Heart right ventricle (tissue), 16 donors: ENCODE measurements at places on chromosomes 3 and 15.

DNA sequence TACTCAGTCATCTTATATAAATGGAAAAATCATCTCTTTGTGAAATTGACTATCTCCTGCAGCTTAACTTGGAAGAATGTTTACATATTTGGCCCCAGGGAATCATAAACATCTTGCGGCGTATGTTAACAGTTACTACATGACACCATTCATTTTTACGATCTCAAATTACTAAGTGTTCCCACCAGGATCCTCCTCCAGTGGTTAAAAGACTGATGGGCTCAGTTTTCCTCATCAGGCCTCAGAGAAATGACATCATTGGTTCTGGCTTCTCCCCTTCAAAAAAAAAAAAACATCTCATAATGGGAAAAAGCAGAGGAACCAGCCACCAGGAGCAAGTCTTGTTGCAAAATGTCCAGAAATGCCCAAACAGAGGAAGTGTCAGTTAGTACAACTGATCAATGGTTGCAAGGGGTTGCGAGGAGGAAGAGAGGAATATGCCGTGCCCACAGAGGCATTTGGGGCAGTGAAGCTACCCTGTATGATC is 70.5 kb upstream of the LIPC start:
- no peaks in the 10 kb centered on the region for H3K27me3 ChIP-seq
- H3K4me1 ChIP-seq, result peaks cover 11% of the 10 kb centered on the region
- H3K36me3 ChIP-seq, result no peaks in the 10 kb centered on the region
- no peak for DNase-seq
- H3K27ac ChIP-seq, result no peak overlapping the region
- no peak overlapping the region for H3K4me3 ChIP-seq

DNA sequence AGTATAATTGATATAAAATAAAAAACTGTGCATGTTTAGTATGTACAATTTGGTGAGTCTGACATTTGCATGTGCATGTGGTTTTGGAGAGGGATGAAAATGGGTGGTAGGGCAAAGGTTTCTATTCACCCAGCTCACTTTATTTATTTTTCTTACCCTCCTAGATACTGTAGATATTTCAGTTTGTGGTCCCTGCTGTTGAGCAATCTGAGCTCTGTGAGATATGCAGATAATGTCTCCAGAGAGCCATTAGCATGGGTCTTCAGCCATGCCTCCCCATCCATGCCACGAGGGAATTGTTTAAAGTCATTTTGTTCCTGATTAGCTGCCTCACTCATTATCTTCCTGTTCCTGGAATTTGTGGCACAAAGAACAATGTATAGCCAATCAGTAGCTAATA is 44.4 kb upstream of the B3GALNT1 start:
- no peak for DNase-seq
- H3K36me3 ChIP-seq, result no peaks in the 10 kb centered on the region
- no peak overlapping the region for H3K27ac ChIP-seq
- H3K27me3 ChIP-seq, result no peaks in the 10 kb centered on the region
- H3K4me3 ChIP-seq, result no peak overlapping the region

GRCh38 chr15:52493968-52494367 is 34.7 kb downstream of the MYO5A start:
- no peak overlapping the region for H3K27ac ChIP-seq
- no peak for DNase-seq
- no peaks in the 10 kb centered on the region for H3K36me3 ChIP-seq
- no peaks in the 10 kb centered on the region for H3K27me3 ChIP-seq
- H3K4me3 ChIP-seq, result no peak overlapping the region

GRCh38 chr15:29114221-29115092 is 155.2 kb downstream of the NSMCE3 start:
- H3K27ac ChIP-seq, result no peak overlapping the region
- DNase-seq, result no peak
- no peak overlapping the region for H3K4me3 ChIP-seq
- peaks cover 8% of the 10 kb centered on the region for H3K4me1 ChIP-seq

DNA sequence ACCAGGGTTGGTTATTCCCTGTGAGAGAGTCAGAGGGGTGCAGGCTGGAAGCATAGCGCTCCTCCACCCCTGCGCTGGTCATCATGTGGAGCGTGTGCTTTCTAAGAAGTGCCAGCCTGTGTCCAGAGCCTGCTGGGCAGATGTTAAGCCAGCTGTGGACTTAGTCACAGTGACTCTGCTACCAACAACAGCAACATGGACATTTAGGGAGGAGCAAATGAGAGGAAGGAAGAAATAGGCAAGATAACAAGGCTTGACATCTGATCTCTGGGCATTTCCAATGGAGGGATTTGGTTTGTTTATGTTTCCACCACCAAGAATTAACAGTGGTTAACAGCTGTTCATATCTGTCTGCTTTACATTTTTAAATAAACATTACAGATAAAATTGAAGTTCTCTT is 36.4 kb upstream of the MYZAP start:
- DNase-seq, result no peak
- H3K4me1 ChIP-seq, result peaks cover 19% of the 10 kb centered on the region
- no peak overlapping the region for H3K4me3 ChIP-seq
- no peaks in the 10 kb centered on the region for H3K36me3 ChIP-seq

DNA sequence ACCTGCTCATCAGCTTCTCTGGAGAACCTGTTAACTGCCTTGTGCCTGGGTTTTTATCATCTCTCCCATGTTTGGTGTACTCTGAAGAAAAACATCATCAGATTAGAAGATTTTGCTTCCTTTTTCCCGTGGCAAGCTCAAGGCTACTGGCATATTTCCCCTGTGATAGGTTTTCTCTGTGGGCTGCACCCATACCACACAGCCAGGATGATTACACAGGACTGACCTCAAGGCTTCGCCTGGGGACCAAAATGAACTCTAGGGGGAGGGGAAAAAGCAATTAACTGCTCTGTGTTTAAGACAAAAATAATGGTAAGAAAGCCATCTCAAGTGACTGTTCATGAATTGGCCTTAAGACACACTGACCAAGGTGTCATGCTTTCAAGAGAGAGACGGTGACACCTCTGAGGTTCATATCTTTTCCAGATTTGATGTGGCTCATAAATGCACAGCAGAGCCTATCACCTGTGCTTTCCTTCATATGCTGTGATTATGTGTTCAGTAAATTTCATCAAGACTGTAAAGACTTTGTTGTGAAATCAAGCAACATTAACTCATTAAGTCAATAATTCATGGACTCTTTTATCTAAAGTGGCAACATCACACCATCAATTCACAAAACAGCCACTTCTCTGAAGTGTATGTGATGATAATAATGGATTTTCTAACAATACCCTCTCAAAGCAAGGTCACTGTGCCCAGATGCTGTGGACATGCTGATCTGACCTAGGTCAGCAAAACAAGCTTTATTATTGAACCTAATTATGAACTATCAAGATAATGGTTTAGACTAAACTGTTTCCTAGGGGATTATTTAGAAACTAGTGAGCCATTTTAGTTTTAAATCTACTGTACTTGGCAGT is 427.9 kb downstream of the WDR72 start:
- H3K4me3 ChIP-seq, result no peak overlapping the region
- H3K27ac ChIP-seq, result no peak overlapping the region
- H3K36me3 ChIP-seq, result no peaks in the 10 kb centered on the region
- H3K4me1 ChIP-seq, result no peaks in the 10 kb centered on the region
- H3K27me3 ChIP-seq, result peaks cover 4% of the 10 kb centered on the region

DNA sequence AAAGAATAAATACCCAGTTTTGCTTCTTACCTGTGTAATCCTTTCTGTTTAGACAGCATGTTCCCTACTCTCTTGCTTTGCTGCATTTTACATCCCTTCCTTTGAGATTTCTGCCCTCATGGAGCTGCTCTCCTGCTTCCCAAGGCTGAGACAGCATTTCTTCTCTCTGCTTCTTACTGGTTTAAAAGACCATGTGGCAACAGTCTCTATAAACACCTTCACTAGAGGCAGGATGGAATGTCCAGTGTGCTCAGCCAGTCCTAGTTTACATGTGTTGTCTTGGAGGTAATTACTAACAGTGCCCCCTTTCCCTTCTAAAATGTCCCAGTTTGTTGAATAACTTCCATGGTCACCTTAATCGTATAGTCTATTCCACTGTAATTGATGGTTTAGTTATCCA is 262.3 kb downstream of the CNTN3 start:
- H3K27ac ChIP-seq, result no peak overlapping the region
- DNase-seq, result no peak
- H3K27me3 ChIP-seq, result no peaks in the 10 kb centered on the region
- no peaks in the 10 kb centered on the region for H3K36me3 ChIP-seq
- no peaks in the 10 kb centered on the region for H3K4me1 ChIP-seq

DNA sequence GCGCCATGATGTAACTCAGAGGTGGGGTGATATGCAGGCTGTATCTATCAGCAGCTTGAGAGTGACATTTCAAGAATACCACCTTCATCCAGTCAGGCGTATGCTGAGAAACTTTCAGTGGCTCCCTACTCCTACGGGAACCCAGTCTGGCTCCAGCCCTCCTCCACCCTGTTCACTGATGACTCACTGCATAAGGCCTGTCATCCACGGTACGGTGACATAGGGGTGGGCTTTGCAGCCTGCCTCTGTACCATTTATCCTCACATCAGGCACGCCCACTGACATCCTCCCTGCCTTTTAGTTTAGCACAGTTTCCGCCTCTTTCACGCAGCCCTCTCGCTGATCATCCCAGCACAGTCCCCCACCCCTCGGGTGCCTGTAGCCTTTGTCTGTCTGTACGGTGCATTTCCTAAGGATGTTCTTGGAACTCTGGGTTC is 11.7 kb downstream of the PXYLP1 start:
- no peaks in the 10 kb centered on the region for H3K36me3 ChIP-seq
- H3K4me3 ChIP-seq, result no peak overlapping the region
- no peaks in the 10 kb centered on the region for H3K27me3 ChIP-seq
- H3K27ac ChIP-seq, result peak overlapping the region; percentile 76

- H3K36me3 ChIP-seq, result no peaks in the 10 kb centered on the region
- DNase-seq, result no peak
- no peak overlapping the region for H3K4me3 ChIP-seq
- H3K4me1 ChIP-seq, result peaks cover 8% of the 10 kb centered on the region
- H3K27ac ChIP-seq, result no peak overlapping the region
- no peaks in the 10 kb centered on the region for H3K27me3 ChIP-seq
Observed at GRCh38 chr3:30845606-30846005, 48.9 kb downstream of the GADL1 start.

- no peak for DNase-seq
- H3K36me3 ChIP-seq, result no peaks in the 10 kb centered on the region
- H3K4me1 ChIP-seq, result no peaks in the 10 kb centered on the region
- H3K4me3 ChIP-seq, result no peak overlapping the region
Observed at GRCh38 chr3:194375473-194376240, 6.1 kb upstream of the LRRC15 start.

- no peaks in the 10 kb centered on the region for H3K27me3 ChIP-seq
- no peak for DNase-seq
- H3K27ac ChIP-seq, result no peak overlapping the region
Observed at GRCh38 chr3:128873244-128874022, 6.0 kb upstream of the ACAD9 start.

- H3K4me3 ChIP-seq, result no peak overlapping the region
- no peak for DNase-seq
- H3K27ac ChIP-seq, result no peak overlapping the region
Observed at GRCh38 chr3:184523825-184524615, 37.6 kb upstream of the EPHB3 start.

DNA sequence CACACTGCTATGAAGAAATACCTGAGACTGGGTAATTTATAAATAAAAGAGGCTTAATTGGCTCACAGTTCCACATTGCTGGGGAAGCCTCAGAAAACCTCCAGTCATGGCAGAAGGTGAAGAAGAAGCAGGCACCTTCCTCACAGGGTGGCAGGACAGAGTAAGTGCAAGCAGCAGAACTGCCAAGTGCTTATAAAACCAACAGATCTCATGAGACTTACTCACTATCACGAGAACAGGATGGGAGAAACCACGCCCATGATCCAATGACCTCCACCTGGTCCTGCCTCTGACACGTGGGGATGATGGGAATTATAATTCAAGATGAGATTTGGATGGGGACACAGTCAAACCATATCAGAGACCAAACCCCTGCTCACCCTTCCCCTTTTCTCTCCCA is 75.0 kb downstream of the TRIM69 start:
- no peaks in the 10 kb centered on the region for H3K4me1 ChIP-seq
- DNase-seq, result no peak
- H3K27me3 ChIP-seq, result no peaks in the 10 kb centered on the region
- no peaks in the 10 kb centered on the region for H3K36me3 ChIP-seq
- H3K4me3 ChIP-seq, result no peak overlapping the region

- peaks cover 8% of the 10 kb centered on the region for H3K36me3 ChIP-seq
- no peaks in the 10 kb centered on the region for H3K4me1 ChIP-seq
- H3K27me3 ChIP-seq, result no peaks in the 10 kb centered on the region
Observed at GRCh38 chr3:44411031-44411645, 66.3 kb downstream of the ZNF445 start.

- DNase-seq, result no peak
- no peaks in the 10 kb centered on the region for H3K27me3 ChIP-seq
- H3K36me3 ChIP-seq, result no peaks in the 10 kb centered on the region
- H3K27ac ChIP-seq, result no peak overlapping the region
- H3K4me1 ChIP-seq, result no peaks in the 10 kb centered on the region
Observed at GRCh38 chr15:87348746-87349145, 907.8 kb downstream of the NTRK3 start.

GRCh38 chr3:2041931-2042330 is 56.7 kb upstream of the CNTN4 start:
- no peak for DNase-seq
- H3K27me3 ChIP-seq, result no peaks in the 10 kb centered on the region
- no peaks in the 10 kb centered on the region for H3K4me1 ChIP-seq
- no peak overlapping the region for H3K4me3 ChIP-seq

GRCh38 chr3:115943579-115943978 is 320.3 kb downstream of the GAP43 start:
- DNase-seq, result no peak
- H3K36me3 ChIP-seq, result no peaks in the 10 kb centered on the region

GRCh38 chr3:113000691-113001090 is 9.9 kb downstream of the GTPBP8 start:
- DNase-seq, result no peak
- H3K27me3 ChIP-seq, result no peaks in the 10 kb centered on the region
- peaks cover 16% of the 10 kb centered on the region for H3K36me3 ChIP-seq
- no peak overlapping the region for H3K4me3 ChIP-seq
- no peak overlapping the region for H3K27ac ChIP-seq

- no peaks in the 10 kb centered on the region for H3K36me3 ChIP-seq
- H3K27ac ChIP-seq, result no peak overlapping the region
- no peak overlapping the region for H3K4me3 ChIP-seq
- DNase-seq, result no peak
Observed at GRCh38 chr3:172379372-172379771, 68.9 kb downstream of the GHSR start.

DNA sequence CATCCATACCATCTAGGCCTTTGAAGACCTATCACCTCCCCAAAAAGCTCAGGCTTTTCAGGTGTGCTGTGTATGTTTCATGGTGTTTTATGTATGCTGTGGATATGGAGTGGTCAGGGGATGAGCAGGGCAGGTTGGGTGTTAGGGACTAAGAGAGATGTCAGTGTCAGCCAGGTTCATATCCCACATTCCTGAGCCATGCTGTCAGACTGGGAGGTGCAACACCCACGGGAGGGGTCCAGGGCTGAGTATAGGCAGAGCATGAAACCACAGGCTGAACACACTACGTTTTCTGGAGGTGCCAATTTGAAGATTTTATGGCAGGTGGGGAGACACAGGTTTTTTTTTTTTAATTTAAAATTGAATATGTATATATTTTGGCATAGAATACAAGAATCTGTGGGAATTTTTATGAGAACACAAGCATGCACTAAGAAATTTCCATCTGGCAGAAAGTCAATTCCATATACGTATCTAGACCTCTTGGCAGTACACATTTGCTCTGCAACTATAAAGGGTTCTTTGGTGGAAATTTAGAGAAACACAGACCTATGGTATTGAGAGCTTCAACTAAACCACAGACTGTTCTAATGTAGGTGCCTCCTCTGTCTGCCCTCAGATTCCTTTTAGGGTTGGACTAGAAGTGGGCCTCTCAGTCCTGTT is 101.9 kb upstream of the RNU6-1 start:
- H3K4me3 ChIP-seq, result no peak overlapping the region
- no peaks in the 10 kb centered on the region for H3K27me3 ChIP-seq
- no peaks in the 10 kb centered on the region for H3K36me3 ChIP-seq
- no peak overlapping the region for H3K27ac ChIP-seq
- DNase-seq, result no peak
